ENCODE measurements at places on chromosomes 5 and 9. TPM values are rescaled to one million over a fixed set of nuclear protein-coding genes. Genes with fewer than 3 reads are reported as not detected.

IL13 gene
- not detected for total RNA-seq

FCN2 gene
- not detected for total RNA-seq

SPATA31C1 gene
- not detected for total RNA-seq

ZNF618 gene
- 14.4 TPM for total RNA-seq

OCLN gene
- total RNA-seq = 0.66 TPM

DMGDH gene
- 1.7 TPM for total RNA-seq

SLC6A7 gene
- not detected for total RNA-seq

KCNV2 gene
- total RNA-seq = not detected

FGF10 gene
- total RNA-seq = 3.0 TPM

SIGMAR1 gene
- total RNA-seq = 40.0 TPM

All from aortic smooth muscle cell (primary cell).